ENCODE measurements at places on chromosomes 3 and 15.

DNA sequence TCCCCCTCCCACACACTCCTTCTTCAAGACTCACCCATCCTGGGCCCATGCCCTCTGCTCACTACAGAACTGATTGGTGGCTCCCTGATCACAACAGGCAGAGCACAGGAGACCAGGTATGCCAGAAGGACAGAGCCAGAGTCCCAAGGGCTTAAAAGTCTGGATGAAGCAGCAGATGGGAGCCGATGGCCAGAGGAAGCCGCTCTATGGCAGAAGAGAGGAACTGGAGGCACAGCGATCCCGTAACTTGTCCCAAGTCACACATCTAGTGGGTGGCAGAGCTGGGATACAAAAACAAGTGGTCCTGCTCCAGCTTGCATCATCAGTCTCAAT, 20.7 kb downstream of the ITGA11 start:
- no peak for DNase-seq

- no peak for DNase-seq
Measured at GRCh38 chr3:148036331-148036876, 627.2 kb downstream of the ZIC1 start.

DNA sequence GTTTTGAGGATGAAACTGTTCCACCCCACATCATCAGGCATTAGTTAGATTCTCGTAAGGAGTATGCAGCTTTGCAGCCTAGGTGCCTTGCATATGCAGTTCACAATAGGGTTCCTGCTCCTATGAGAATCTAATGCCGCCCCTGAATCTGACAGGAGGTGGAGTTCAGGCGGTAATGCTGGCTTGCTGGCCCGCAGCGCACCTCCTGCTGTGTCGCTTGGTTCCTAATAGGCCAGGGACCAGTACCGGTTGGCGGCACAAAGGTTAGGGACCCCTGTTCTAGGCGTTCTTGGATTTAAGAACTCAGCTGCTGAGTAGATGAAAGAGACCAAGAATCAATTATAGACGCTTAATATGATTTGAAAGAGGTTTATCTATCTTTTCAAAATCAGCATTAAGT, 595.4 kb downstream of the CADM2 start:
- DNase-seq: no peak

GRCh38 chr15:74303741-74304309, 63.6 kb downstream of the CYP11A1 start:
- no peak for DNase-seq

DNA sequence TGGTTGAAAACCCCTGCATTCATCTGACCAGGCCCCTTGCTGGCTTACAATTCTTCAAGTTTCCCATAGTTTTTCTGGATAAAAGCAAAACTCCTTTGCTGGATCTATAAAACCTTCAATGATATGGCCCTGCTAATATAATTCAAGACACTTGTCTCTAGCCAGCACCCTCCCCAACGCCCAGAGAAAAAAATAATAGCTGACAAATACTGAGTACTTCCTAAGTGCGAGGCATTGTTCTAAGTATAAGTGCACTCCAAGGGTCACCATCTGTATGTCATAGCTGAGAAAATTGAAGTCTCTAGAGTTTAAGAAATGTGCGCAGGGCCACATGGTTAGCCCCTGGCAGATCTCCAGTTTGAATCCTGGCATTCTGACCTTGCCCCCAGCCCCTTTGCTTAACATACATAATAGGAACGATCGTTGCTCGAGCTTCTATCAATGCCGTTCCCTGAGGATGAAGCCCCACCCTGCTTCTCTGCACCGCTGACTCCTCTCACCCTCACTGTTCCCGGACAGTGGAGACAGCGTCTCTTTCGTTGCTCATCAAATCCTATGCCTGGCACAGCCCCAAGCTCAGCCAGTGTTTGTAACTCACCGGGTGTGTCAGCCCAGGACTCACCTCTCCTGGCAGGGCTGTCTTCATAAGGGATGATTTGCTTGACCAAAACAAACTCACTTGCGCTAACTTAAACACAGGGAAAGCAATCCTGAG, 377.1 kb upstream of the PROK2 start:
- DNase-seq: no peak

GRCh38 chr3:117728226-117728625, 1018.6 kb downstream of the TUSC7 start:
- DNase-seq: no peak

- DNase-seq: no peak
Measured at GRCh38 chr3:13566769-13567310, 17.9 kb downstream of the FBLN2 start.

GRCh38 chr15:63402498-63403253, 21.0 kb upstream of the CA12 start:
- no peak for DNase-seq

GRCh38 chr15:100769975-100770340, 109.7 kb upstream of the ALDH1A3 start:
- no peak for DNase-seq

- no peak for DNase-seq
Measured at GRCh38 chr3:185365291-185366073, 2.5 kb downstream of the MAP3K13 start.

- DNase-seq: no peak
Measured at GRCh38 chr15:88100181-88100580, 156.4 kb downstream of the NTRK3 start.

GRCh38 chr15:75731248-75732151, 18.9 kb upstream of the CSPG4 start:
- DNase-seq: no peak

- DNase-seq: no peak
Measured at GRCh38 chr3:6097021-6097420, 763.9 kb upstream of the GRM7 start.

- DNase-seq: no peak
Measured at GRCh38 chr3:12384451-12385233, 95.8 kb downstream of the PPARG start.

DNA sequence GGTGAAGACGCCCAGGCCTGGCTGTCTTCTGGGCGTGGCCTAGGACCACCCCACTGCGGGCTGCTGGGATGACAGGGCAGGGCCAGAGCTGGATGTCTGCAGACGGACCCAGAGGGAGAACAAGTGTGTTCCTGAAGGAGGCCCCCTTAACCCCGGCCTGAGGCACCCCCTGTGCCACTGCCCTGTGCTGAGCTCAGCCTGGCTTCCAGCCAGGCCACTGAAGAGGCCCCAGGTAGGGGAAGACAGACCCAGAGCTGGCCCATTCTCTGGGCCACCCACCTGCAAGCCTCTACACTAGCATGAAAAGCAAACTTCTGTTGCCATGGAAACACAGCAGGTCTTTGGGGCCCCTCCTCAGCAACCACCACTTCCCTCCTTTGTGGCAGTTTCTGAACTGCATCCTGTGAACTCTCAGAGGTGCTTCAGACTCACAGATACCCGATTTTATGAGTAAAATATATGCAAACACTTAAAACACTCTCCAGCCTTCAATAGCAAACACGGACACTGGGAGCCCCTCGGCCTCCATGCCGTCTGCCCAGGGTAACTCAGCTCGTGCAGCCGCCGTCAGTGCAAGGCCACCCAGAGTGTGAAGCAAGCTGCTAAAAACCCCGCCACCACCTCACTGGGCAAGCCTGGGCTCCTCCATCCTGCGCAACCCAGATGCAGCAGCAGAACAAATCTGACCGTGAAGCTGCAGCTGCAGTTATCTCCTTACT, 42.5 kb downstream of the CMTM6 start:
- DNase-seq: peak; percentile 94

DNA sequence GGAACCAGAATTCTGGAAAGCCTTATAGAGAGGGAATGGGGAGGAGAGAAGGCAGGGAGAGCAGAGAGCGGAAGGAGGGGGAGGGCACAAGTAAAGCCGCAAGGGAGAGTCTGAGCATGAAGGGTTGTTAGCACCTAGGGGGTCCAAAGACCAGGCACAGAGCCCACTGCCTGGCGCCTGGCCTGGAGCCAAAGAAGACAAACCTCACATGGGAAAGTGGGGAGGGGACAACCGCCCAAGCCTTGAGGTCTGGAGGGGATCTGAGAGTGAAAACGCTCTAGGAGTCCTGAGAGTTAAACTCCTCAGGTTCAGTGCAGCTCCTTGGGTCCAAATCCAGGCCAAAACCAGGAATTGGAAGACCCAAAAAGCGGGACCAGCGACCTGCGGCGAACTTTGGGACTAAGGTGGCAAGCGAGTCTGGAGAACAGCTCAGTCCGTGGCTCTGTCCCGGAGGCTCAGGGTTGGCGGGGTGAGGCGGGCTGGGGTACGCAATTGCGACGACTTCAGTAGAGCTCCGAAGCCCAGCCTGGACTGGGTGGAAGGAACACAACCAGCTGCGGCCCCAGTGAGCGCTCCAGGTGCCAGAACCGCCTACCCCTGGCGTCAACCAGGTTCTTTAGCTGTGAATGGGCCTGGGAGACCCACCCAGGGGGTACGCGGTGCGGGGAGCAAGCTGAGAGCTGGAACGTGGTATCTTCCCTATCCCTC, 807 bp upstream of the INAFM2 start:
- no peak for DNase-seq

DNA sequence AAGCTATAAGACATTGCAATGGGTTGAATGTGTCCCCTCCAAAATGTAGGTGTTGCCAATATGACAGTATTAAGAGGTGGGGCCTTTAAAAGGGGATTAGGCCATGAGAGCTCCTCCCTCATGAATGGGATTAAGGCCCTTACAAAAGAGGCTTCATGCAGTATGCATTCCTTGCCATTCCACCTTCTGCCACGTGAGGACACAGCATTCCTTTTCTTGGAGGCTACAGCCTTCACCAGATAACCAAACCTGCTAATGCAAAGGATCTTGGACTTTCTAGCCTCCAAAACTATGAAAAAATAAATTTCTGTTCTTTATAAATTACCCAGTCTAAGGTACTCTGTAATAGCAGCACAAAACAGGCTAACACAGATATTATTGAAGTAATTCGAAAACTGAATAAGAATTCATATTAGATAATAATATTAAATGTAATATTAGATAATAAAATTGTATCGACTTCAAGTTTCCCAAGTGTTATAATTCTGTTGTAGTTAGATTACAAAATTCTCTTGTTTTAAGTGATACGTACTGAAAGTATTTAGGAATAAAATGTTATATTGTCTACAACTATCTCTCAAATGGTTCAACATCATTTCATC, 29.4 kb upstream of the ATP8B4 start:
- DNase-seq: no peak
